NCI-H774 (cell line): ENCODE measurements at places on chromosomes 11 and 22.
A peak's percentile ranks its signal among the peaks of the same experiment; 100 is the strongest.

GRCh38 chr11:88489030-88489429, 151.5 kb upstream of the CTSC start:
- no peak for DNase-seq

GRCh38 chr11:76193219-76193618, 13.1 kb downstream of the WNT11 start:
- DNase-seq = no peak

- DNase-seq = no peak
These were observed 79.1 kb upstream of the AKIP1 start for GRCh38 chr11:8831861-8832260.

GRCh38 chr11:114604179-114604813, 8.7 kb upstream of the NXPE4 start:
- DNase-seq = no peak

DNA sequence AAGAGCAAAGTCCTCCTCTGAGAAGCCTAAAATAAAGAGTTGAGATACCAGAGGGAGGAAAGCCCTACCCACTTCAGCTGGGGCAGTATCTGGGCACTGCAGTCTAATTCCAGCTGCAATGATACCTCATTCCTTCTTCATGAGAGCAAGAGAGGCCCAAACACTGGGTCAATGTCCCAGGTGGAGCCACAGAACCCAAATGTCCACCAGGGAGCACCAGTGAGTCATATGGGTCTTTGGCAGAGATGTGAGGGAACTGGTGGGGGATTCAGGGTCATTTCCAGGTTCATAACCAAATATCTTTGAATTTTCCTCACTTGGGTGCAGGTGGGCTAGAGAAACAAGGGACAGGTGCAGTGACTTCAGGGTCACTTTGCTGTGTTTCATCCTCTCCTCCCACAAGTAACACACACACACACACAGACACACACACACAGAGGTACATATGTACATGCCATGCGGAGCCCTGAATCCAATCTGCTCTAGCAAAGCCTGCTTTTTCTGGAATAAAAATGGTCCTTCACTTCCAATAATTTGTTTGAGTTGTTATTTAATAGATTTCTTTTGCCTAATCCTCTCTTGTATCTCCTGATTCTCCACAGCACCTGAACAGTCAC, 585.4 kb downstream of the SOX6 start:
- peak; percentile 17 for DNase-seq

DNA sequence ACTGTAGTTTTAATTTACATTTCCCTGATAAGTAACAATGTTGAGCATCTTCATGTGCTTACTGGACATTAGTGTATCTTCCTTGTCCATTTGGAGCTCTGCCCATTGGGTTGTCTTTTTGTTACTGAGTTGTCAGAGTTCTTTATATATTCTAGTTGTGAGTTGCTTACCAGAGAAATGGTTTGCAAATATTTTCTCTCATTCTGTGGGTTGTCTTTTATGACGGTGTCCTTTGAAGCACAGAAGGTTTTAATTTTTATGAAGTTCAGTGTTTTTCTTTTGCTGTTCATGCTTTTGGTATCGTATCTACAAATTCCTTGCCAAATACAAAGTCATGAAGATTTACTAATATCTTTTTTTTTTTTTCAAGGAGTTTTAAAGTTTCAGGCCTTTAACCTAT, 42.4 kb downstream of the ZBTB44 start:
- DNase-seq = no peak

DNA sequence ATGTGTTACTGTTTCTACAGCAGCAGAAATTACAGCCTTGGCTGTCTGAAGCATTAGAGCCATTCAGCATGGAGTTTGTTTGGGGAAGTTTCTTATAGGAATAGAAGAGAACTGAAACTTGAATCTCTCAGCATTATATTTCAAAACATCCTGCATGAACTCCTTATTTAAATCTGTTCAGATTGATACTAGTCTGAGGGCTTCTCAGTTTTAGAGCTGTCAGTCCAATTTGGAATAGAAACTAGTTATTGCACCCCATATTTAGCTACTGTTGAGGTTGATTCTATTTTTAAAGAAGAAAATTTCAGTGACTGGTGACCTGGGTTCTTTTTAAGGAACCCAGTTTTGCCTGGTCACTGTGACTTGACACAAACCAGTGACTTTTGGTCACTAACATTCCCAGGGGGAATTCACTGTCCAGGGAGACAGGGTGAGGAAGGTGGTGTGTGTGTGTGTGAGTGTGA, 126.0 kb upstream of the TTC12 start:
- no peak for DNase-seq

DNA sequence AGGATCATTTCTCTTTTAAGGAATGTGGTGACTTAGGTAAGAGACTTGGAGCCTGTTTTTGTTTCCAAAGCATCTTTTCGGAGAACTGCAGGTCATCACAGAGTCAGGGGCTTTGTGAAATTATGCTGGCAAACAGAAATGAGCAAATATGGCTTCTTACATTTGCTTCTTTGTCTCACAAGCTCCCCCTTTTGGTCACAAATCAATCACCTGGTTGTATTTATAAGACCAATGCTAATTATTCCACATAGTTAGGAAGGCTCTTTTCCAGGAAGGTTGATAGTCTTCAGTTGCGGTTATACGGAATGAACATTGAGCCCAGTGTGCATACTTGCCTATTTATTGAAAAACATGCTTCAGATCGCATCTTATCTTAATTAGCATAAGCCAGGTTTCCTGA, 34.6 kb upstream of the CEP126 start:
- DNase-seq = no peak

DNA sequence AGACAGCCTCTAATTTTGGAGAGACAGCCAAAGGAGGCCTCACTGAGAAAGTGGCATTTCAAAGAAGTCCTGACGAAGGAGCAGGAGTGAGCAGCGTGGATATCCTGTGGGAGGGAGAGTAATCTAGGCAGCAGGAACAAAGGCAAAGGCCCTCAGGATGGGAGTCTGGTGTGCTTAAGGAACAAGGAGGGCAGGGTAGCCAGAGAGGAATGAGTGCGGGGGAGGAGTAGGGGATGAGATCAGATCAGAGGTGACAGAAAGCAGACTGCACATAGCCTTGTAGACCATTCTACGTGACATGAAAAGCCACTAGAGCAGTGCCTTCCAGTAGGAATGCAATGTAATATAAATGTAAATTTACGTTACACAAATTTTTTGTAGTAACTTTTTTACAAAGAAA, 5.6 kb downstream of the SLC36A4 start:
- no peak for DNase-seq

DNA sequence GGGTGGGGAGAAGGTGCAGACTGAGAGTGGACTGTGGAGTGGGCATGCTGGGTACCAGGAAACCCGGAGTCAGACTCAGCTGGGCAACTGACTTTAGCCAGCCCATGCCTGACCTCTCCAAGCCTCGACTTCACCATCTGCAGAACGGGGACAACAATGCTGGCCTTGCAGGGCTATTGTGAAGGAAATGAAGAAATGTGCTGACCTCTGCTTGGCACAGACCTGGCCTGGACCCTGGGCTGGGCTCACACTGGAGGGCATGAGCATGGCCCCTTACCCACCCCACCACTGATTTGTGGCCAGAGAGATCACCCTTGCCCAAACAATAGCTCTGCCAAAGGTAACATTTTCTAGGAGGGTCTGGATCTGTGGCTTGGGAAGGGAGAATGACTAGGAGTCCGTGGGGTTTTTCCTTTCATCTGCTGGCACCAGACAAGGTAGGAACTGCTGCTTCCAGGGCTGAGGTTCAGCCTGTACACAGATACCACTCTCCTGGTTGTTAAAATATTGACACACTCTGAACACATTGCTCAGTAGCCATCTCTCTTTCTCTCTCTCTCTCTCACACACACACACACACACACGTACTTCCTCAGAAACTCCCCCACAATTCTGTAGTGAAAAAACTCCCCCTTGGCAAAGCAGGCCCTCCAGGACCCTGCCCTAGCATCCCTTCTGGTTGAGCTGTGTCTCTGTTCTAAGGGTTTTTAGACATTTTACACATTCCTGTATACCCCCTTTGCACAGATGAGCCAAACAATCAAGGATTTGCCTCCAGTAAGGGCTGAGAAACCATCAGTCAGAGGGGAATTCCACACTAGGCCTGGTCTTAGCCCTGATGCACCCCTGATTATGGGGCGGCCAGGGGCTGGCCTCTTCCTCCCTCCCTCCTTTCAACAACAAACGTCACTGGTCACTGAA, 1.0 kb downstream of the MOGAT2 start:
- DNase-seq = no peak

DNA sequence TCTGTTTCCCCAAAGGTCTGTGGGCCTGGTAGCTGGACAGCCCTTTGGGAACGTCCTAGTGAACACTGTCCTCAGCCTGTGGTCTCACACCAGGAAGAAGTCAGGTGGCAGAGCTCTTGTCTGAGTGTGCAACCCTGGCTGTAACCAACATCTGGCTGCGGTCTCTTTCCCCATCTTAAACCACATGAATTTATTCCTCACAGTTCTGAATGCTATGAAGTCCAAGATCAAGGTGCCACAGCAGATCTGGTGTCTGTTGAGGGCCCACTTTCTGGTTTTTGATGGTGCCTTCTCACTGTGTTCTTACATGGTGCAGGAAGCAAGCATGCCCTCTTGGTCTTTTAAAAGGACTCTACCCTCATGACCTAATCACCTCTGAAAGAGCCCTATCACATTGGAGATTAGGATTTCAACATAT, 2.7 kb downstream of the UPB1 start:
- DNase-seq = no peak

- DNase-seq = no peak
These were observed 54.5 kb upstream of the RRAS2 start for GRCh38 chr11:14413307-14414069.

DNA sequence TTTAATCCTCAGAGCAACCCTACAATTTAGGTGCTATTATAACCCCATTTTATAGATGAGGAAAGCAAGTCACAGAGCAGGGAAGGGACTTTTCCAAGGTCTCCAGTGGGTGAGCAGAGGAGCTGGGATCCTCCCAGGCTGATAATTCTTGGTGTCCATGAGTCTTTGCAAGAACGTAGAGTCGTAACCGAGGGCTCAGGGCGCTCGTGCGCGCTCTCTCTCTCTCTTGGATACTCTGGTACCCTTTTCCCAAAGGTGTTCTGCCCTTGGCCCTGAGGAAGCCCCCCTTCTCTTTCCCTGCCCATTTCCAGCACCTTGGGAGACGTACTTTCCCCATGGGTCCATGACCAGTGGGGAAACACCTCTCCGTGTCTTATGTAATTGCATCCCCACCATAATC, 5.2 kb upstream of the ZP1 start:
- DNase-seq = no peak

GRCh38 chr11:80635178-80635577, 1194.3 kb upstream of the TENM4 start:
- no peak for DNase-seq

GRCh38 chr11:34566208-34566551, 52.6 kb upstream of the ELF5 start:
- DNase-seq = no peak

- DNase-seq = no peak
These were observed 22.0 kb downstream of the CELSR1 start for GRCh38 chr22:46515208-46516111.

DNA sequence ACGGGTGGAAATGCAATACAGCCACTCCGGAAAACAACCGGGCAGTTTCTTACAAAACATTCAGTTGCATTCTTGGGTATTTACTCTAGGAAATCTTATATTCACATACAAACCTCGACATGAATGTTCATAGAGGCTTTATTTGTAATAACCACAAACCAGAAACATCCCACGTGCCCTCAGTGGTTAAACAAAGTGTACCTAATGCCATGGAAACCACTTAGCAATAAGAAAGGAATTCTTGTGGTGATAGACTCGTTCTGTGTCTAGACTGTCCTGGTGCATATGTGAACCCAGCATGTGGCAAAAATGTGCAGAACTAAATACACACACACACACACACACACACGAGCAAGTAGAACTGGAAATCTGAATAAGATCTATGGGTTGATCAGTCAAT, 1073.3 kb downstream of the TBC1D22A start:
- no peak for DNase-seq

- no peak for DNase-seq
These were observed 415.9 kb upstream of the CADM1 start for GRCh38 chr11:115920092-115920461.

- peak; percentile 29 for DNase-seq
These were observed 201.0 kb upstream of the NAV2 start for GRCh38 chr11:19511413-19512183.

DNA sequence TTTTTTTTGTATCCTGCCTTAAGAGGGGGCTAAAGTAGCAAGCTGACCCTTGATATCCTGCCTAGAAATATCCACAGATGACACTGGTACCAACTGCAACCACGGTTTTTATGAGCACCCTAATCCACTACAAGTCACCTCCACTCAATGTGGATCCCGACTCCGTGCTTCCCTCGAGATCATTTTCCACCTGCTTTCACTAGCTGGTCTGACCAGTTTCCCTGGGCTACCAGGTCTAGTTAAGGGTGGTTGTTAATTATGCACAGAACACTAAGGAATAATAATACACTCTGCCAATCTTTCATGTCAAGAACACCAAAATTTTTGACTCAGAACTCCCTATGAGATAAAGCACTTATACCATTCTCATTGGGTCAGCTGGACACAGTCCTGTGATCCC, 82.3 kb downstream of the ABTB2 start:
- no peak for DNase-seq

- no peak for DNase-seq
These were observed 109.8 kb upstream of the SYT13 start for GRCh38 chr11:45395947-45396346.

DNA sequence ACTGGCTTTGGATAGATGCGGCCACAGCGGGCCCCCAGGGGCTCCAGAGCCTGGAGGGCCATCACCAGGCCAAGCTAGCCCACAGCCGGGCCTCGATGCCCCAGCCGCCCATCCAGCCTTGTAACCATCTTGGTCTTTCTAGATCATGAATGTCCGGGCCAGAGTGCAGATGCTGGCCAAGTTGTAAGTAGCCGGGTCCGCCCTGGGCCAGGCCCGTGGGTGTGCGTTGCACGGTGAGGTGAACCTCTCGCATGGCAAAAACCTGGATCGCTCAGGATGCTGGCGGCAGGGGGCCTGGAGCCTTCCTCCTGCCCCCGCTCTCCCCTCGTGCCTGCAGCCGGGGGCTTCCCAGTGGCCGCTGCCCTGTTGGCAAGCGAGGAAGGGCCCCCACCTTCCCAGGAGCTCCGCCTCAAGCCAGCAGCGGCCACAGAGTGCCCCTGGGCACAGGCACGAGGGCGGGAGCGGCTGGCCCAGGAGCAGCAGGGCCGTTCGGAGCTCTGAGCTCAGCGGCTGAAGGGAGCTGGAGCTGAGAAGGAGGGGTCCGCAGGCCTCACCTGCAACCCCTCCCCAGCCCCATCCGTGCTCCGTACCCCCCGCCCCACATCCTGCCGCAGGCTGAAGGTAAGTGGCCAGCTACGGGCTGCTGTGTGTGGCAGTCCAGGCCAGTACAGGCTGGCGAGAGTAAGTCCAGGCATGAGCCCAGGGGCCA, 10.9 kb upstream of the MRPL23 start:
- no peak for DNase-seq
